ENCODE measurements at places on chromosomes 13 and 19.

GRCh38 chr13:104641309-104641708, 1575.1 kb upstream of the SLC10A2 start:
- no peak for DNase-seq

- DNase-seq = peak; percentile 99
These were observed at the start of the genes PSENEN and U2AF1L4 for GRCh38 chr19:35745328-35746086. TSS of gene PSENEN (plus strand) at chr19:35745651. CDS start at chr19:35745931, 280 bp downstream. TSS of gene U2AF1L4 (minus strand) at chr19:35745418. CDS start at chr19:35745391, 27 bp downstream.

GRCh38 chr13:28864544-28864943, 44.4 kb downstream of the MTUS2 start:
- peak; percentile 12 for DNase-seq

DNA sequence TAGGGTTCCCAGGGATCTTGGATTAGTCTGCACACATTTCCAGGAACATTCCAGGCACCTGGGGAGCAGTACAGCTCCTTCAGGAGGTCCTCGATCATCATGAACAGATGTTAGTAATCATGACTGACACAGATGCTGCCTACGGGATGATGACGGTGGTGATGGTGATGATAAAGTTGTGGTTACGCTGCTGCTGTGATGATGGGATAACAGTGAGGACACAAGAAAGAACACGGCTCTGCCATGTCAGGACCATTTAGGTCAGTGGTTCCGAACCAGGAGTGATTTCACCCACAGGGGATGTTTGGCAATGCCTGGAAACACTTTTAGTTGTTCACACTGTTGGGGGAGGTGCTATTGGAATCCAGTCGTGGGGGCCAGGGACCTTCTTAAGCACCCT, 1193.0 kb downstream of the UQCRFS1 start:
- DNase-seq = no peak

DNA sequence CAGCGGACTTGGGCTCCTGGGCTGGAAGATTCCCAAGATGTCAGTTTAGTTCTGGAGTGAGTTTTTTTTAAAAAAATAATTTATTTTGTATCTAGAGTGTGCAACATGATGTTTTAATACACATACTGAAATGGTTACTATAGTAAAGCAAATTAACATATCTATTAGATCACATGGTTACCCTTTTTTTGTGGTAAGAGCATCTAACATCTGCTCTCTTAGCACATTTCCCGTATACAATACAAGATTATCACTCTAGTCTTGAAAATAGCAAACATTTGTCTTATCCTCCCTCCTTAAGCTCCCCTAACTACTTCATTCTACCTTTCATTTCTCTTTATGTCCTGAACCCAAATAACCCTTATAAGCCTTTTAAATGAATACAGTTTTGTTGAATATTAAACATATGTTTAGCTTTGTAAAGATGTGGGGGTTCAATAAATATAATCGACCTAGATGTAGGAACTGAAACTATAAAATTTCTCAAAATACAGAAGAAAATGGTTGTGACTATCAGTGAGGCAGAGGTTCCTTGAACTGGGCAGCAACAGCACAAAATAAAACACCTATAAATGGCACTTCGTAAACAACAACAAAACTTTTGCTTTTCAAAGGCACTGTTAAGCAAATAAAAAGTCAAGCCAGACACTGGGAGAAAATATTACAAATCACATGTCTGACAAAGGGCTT, 466.6 kb downstream of the FGF9 start:
- DNase-seq = no peak

DNA sequence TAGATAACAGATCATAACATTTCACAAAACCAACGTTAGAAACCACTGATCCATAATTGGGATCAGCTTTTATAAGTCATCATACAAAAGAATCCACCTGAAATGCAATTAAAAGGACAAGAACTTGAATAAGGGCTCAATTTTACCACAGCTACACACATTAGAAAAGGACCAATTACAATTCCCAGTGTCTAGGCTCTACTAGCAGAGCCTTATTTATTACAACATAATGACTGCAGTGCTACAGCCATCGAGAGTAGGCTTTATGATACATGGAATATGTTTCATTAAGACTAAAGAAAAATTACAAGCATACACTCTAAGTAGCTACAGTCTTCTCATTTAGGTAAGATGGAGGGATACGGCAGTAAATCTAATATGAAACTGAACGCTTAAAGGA, 2.9 kb downstream of the RBM26 start:
- DNase-seq = no peak

All from suppressor macrophage treated with lipopolysaccharide for 1 hour (primary cell).